ENCODE measurements at places on chromosomes 5 and 9.

GRCh38 chr9:22514871-22515270, 68.2 kb downstream of the DMRTA1 start:
- DNase-seq = no peak

- DNase-seq = no peak
Measured at GRCh38 chr9:111484572-111484894, 350 bp upstream of the ECPAS start.

- no peak for DNase-seq
Measured at GRCh38 chr5:130514984-130515690, 610.9 kb downstream of the CHSY3 start.

DNA sequence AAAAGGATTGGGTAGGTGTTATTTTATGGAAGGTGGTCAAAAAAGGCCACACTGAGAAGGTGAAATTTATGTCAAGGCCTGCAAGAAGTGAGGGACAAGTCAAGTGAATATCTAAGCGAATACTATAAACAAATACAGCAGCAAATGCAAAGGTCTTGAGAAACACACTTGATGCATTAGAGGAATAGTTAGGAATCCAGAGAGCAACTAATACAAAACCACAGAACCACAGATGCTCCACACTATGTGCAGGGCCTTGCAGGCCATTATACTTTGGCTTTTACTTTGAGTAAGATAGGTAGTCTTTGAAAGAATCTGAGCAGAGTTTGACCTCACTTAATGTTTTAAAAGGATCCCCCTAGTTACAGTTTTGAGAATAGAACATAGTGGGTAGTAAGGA, 4.6 kb downstream of the ZNF622 start:
- DNase-seq = no peak

DNA sequence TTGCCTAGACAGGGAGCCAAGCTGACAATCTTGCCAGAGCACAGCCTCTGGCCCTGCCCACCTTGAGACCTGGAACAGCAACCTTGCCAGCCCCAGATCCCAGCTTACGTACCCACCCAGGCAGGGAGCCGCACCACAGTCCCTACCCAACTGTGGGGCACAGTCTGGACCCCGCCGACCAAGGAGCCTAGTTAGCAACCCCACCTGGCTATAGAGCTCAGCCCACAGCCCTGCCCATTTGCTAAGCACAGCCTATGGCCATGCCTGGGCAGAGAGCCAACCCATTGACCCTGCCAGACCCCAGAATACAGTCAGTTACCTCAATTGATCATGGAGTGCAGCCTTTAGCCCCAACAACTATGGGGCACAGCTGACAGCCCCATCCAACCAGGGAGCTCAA, 97.9 kb upstream of the SH3GL2 start:
- no peak for DNase-seq

DNA sequence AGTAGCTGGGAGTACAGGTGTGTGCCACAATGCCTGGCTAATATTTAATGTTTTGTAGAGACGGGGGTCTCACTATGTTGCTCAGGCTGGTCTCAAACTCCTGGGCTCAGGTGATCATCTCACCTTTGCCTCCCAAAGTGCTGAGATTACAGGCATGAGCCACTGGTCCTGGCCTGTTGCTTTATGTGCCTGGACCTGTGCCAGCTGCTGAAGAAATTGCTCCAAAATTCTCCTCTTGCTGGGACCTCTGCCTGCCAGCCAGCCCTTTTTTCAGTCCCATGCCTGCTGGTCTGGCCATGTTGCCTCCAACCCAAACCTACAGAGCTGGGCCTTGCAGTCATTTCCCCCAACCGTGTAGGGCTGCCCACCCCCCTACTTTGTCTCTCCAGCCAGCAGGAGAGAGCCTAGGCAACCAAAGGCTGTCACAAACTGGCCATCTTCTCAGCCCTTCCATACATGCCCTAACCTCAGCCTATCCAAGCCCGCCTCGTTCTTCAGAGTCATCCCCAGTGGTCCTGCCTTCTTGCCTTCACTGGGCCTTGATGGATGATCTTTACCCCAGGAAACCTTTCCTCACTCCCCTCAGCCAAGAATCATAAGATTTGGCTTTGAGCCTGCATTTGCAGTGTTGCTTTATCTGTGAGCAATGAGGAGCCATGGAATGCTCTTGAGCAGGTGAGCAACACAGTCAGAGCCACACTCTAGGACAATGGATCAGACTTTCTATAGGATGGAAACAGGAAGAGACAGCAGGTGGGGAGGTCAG, 27.4 kb upstream of the SYNPO start:
- DNase-seq = no peak

DNA sequence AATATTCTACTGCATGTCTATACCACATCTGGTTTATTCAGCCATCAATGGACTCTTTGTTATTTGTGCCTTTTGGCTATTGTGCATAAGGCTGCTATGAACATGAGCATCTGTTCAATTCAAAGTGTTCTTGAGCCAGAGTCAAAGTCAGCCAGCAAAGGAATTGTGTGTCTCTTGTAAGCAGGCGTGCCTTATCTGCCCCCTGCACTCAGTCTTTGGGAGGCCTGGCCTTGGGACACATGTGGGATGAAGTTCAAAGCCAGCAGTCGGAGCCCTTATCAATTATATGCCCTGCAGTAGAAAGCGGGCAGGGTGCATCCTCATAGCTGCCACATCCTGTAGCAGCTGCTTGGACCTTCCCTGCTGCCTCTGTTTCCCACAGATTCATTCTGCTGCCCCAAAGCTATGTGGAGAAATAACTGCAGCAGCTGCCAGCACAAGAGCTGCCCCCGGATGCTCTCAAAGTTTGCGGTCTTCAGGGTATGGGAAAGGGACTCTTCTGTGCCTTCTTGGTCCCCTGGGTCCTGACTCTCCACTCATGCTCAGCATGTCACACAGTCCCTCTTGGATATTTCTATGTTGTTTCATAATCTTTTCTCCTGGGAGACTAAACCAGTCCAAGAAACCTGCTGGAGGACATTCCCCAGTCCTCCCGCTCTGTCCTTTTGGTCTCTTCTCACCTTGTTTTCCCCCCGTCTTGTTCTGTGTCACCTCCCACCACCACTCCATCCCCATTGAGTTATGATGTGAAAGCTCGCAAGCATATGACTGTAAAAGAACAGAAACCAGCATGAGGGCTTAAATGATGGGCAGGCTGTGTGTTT, 35.9 kb downstream of the STOM start:
- no peak for DNase-seq

- DNase-seq = no peak
Measured at GRCh38 chr5:73906277-73906676, 280.3 kb downstream of the ARHGEF28 start.

DNA sequence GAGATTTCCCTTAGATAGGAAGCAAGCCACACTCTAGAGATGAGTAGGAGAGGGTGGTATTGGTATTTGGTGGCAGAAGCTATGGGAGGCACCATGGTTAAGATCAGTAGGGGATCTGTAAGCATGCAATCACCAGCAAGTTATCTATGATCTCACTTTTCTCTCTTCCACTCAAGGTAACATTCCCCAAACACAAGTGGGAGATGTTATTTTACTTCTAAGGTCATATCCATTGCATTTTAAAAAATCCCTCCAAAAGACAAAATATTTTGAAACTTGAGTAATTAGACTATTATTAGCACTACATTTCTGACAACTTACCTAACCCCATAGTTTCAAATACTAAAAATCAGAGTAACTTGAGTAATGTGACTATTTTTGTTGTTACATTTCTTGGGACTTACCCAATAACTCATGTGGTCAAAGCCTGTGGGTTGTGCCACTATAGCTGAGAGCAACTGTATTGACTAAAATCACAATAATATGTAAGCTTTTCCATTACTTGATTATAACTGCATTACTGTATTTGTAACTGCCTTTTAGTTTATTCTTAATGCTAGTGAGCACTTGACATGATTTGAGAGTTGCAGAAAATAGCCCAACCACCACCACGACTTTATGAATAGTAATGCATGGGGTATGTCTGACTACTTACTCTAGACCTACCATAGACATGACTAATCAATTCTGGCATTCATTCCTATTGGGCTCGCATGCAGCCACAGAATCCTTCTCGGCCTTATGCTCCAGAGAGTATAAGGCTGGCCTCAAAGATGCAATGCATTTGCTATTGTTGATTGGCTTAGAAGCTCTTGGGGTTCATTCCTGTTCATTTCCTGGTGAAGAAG, 264.7 kb downstream of the TRIM32 start:
- DNase-seq = no peak

DNA sequence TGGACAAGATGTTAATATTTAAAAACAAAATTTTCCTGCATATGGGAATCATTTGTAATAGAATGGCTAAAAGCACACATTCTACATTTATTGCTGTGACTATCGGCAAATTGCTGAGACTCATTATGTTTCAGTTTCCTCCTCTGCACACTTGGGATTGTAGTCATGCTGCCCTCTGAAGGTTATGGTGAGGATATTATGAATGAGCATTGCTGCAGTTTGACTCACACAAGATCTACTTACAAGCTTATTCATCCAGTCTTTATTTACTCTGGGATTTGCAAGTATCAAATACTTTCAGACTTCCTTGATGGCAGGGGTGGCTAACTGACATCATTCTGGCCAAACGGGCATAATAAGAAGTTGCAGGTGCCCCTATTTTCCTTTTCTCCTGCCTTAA, 9.5 kb upstream of the NFIL3 start:
- DNase-seq = no peak

GRCh38 chr5:134140530-134141201, 26.2 kb downstream of the TCF7 start:
- DNase-seq = peak; percentile 49

DNA sequence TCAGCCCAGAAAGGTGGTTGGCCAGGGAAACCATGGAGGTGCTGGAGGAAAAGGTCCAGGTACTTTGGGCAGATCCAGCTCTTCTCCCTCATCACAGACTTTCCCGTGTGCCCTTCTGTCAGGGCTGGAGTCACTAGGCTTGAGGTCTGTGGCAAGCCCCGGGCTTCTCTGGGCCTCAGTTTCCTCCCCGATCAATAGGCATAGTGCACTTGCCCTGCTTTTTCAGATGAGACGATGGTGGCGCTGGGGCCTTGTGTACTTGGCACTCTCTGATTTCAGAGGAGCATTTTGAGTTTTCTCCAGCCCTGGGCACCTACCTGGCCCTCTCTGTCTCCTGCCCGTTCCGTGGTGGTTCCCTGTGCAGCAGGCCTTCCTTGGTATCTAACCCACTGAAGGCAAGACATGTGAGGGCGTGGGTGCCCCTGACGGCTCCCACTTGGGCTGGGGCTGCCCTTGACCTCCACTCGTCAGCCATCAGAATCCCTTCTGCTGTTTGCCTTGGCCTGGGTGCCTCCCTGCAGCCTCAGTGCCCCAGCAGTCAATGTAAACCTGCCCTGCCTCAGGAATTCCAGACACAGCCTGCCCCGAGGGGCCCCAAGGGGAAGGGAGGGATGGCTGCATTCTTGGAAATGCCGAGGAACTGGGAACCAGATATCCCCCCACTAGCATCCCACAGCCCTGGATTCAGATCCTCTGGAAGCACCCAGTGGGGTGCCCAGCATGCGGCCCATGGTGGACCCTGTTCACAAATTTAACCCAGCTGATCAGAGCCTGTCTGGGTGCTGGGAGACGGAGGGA, 66.3 kb upstream of the COL5A1 start:
- no peak for DNase-seq

GRCh38 chr9:107358986-107359385, 75.9 kb downstream of the RAD23B start:
- DNase-seq = no peak

DNA sequence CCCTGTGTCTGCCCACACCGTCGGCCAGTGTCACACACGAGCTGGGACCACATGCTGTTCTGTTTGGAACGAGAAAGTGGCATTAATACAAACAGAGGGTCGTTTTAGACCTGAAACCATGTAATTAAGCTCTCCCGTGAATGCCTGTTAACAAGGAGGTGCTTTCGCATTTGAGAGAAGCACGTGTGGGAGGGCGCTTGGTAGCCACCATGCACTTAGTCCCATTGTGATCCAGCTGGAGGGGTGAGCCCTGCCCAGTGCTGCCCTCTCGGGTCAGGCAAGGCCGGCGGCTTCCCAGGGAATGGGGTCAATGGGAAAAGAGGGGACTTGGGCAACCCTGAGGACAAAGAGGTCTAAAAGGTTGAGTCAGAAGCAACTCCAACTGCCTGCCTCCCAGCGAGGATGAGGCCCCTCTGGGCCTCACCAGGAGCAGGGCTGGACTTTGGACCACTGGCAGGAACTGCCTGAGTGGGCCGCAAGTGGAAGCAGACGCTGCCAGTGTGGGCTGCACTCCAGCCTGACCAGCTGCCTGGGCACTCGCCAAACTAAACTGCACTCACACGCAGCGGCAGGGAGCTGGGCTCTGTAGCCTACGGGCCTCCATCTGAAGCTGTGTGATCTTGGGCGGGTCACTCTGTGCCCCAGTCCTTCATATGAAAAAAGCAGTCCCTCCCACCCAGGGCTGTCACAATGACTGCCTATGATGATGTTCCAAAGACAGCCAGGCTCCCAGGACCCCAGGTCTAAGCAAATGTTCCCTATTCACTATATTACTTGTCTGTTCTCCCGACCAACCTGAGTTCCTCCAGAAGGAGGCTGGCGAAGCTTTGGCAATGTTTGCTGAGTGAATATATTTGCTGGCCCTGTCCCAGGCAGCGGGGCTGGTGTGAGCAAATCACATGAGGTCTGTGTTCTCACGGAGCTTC, 195.7 kb downstream of the CDK5RAP2 start:
- DNase-seq = no peak

GRCh38 chr9:130453487-130453886, 8.7 kb downstream of the ASS1 start:
- no peak for DNase-seq

DNA sequence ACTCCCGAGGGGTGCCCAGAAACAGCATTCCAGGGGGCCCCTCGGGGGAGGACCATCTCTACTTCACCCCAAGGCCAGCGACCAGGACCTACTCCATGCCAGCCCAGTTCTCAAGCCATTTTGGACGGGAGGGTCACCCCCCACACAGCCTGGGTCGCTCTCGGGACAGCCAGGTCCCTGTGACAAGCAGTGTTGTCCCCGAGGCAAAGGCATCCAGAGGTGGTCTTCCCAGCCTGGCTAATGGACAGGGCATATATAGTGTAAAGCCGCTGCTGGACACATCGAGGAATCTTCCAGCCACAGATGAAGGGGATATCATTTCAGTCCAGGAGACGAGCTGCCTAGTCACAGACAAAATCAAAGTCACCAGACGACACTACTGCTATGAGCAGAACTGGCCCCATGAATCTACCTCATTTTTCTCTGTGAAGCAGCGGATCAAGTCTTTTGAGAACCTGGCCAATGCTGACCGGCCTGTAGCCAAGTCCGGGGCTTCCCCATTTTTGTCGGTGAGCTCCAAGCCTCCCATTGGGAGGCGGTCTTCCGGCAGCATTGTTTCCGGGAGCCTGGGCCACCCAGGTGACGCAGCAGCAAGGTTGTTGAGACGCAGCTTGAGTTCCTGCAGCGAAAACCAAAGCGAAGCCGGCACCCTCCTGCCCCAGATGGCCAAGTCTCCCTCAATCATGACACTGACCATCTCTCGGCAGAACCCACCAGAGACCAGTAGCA, 83.9 kb downstream of the GOLPH3 start:
- no peak for DNase-seq

DNA sequence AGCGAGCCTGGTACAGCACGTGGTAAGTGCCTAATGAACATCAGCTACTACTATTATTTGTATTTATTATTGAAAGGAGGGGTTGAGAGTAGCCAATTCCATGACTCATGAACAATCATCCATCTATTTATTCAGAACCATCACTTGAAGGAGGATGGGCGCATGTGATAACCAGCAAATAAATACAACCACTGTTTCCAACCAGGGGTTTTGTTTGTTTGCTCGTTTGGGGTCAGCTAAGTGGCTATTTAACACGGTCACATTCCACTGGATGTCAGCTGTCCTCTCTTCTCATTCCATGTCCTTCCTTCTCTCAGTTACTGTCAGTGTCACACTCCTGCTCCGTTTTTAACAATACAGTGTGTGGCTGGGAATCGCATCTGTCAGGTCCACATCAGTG, 8.6 kb downstream of the RAPGEF1 start:
- DNase-seq = no peak
